Activated T-cell treated with anti-CD3 and anti-CD28 coated beads for 4 hours (primary cell): ENCODE measurements at places on chromosomes 16 and 17.
A peak's percentile ranks its signal among the peaks of the same experiment; 100 is the strongest.

GRCh38 chr17:40417258-40417608 is 463 bp downstream of the TOP2A start:
- no peak for DNase-seq

DNA sequence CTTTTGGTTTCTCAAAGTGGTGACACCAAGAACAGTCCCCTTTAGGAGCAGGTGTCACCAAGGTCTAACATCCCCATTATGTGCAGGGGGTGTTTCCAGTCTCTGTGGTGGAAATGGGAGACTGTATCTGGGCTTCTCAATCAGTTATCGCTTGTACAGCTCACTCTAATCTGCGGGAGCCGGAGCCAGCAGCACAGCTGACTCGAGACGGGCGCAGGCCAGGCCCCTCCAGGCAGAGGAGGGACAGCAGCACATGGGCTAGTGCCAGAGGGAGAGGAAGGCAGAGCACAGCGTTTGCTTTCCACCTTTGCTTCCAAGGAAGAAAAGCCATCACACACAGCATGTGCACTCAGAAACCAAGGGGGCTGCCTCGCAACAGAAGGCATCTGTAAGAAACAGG is 91.2 kb upstream of the CREBBP start:
- DNase-seq: no peak

DNA sequence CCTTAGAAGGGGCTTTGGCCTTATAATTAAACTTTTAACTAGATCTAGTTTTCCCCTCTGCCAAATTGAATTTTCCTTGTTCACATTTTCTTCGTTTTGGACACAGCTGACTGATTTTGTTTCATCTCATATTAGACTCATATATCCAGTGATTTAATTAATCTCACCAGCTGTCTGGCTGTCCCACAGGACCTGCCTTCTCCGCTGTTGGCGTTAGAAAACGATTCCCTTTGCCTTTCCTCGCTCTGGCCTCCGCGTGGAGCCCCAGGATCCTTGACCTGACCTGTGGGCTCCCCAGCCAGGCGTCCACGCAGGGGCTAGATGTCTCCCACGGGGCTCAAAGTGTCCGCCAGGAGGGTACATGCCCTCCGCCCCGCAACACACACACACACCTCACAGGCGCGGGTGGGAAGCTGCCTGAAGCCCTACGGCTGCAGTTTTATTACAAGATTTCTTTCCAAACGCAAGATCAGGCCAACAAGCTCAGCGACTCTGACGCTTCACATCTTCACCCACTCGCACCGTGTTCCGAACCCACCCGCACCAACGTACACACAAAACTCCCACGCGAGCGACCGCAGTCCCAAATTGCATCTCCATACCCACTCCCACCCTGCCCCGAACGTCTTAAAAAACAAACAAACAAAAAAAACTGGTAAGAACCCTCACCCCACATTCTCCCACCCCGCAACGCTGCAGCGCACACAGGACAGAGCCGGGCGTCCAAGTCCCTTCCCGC is 1.1 kb downstream of the RPRML start:
- DNase-seq: no peak

- DNase-seq: peak; percentile 7
Measured at GRCh38 chr17:72592242-72592966, 471.6 kb downstream of the SOX9 start.
